ENCODE measurements at places on chromosomes 5 and 9. TPM values are rescaled to one million over a fixed set of nuclear protein-coding genes. Genes with fewer than 3 reads are reported as not detected.
A peak's percentile ranks its signal among the peaks of the same experiment; 100 is the strongest.

The FYB1 gene
- total RNA-seq: 4.9 TPM

DNA sequence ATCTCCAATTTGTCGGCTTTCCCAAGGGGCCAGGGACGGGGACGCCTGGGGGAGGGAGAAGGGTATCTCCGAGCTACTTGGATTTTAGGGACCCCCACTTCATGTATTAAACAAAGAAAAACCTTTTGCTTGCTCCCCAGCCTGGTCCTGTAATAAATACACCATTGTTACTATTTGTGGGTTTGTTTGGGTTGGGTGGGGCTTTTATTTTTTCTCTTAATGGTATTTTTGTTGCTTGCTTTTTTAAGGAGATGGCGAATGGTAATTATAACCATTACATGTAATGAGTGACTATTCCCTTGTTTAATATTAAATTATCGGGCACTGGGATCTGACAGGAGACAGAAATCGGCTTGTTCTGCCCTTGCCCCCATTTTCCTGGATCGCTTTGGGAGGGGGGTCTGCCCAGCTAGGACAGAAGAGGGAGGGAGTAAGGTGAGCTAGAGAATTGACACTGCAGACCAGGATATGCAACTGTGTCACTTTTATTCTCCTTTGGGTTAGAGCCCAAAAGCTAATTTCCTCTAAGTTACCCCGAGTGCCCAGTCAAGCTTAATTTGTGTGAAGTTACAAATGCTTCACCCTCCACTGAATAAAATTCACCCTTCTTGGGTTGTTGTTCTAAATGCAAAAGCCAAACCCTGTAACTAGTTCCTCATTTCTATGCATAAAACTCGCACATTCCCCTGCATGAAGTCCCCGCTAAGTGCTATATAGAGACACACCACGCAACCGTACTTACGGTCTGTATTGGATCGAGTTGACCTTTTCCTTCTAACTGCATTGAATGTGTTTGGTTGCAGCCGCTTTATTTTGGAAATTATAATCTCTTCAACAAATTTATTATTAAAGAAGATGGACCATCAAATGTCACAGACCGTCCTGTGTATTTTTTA lies 1.6 kb upstream of the ZNF608 start:
- H3K27ac ChIP-seq: peak overlapping the region; percentile 93
- peak overlapping the region; percentile 79 for H3K4me3 ChIP-seq
- peaks cover 36% of the 10 kb centered on the region for H3K4me1 ChIP-seq
- H3K36me3 ChIP-seq: no peaks in the 10 kb centered on the region

DNA sequence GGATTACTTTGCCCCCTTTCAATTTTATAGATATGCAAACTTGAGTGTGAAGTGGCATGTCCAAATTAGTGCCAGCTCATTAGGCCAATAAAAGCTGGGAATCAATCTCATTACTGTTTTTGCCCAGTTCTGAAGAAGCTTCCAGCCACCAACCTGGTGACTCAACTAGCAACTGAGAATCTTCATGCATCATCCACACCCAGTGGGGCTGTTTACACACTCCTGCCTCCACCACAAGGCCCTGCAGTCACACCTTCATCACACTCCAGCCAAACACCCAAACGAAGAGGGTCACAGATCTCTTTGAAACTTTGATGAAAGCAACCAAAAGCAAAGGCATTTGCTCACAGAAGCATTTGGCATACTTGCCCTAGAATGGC lies 41.3 kb upstream of the S1PR3 start:
- no peak overlapping the region for H3K4me3 ChIP-seq
- H3K4me1 ChIP-seq: peaks cover 53% of the 10 kb centered on the region
- DNase-seq: no peak
- peak overlapping the region; percentile 85 for H3K27ac ChIP-seq

The PCDHGB2 gene
- total RNA-seq: 8.8 TPM

- H3K36me3 ChIP-seq: no peaks in the 10 kb centered on the region
- no peak for DNase-seq
- no peak overlapping the region for H3K4me3 ChIP-seq
- H3K27me3 ChIP-seq: no peaks in the 10 kb centered on the region
Observed at GRCh38 chr9:93071464-93071863, 13.0 kb downstream of the SUSD3 start.

The DOCK2 gene
- 4.2 TPM for total RNA-seq

DNA sequence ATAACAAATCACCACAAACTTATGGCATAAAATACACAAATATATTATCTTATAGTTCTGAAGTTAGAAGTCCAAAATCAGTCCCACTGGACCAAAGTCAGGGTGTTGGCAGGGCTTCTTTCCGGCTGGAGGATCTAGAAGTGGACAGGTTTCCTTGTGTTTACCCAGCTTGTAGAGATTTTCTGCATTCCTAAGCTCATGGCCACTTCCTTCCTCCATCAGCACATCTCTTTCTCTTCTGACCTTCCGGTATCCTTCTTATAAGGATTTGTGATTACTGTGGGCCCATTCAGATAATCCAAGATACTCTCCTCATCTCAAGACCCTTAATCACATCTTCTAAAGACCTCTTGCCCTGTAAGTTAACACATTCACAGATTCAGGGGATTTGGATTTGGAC lies 97.6 kb downstream of the RAB3C start:
- H3K27ac ChIP-seq: no peak overlapping the region
- no peaks in the 10 kb centered on the region for H3K4me1 ChIP-seq
- H3K4me3 ChIP-seq: no peak overlapping the region
- no peak for DNase-seq
- no peaks in the 10 kb centered on the region for H3K27me3 ChIP-seq

- no peaks in the 10 kb centered on the region for H3K27me3 ChIP-seq
- no peaks in the 10 kb centered on the region for H3K4me1 ChIP-seq
- DNase-seq: no peak
- H3K4me3 ChIP-seq: no peak overlapping the region
- no peaks in the 10 kb centered on the region for H3K36me3 ChIP-seq
Observed at GRCh38 chr5:39638813-39639212, 214.0 kb upstream of the DAB2 start.
